GM23338 (cell line): ENCODE measurements at places on chromosomes 7 and 10.

DNA sequence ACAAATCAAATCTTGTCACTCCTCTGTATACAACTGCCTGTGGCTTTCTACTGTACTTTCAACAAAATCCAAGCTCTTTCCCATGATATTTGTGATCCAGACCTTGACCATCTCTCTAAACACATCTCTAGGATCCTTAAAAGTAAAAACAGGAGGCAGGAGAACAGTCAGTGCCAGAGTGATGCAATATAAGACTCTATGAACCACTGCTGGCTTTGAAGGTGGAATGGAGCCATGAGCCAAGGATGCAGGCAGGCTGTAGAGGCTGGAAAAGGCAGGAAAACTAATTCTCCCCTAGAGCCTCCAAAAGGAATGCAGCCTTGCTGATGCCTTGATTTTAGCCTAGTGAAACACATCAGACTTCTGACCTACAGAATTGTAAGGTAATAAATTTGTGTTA lies 45.5 kb upstream of the LRRN3 start:
- DNase-seq = peak; percentile 27

DNA sequence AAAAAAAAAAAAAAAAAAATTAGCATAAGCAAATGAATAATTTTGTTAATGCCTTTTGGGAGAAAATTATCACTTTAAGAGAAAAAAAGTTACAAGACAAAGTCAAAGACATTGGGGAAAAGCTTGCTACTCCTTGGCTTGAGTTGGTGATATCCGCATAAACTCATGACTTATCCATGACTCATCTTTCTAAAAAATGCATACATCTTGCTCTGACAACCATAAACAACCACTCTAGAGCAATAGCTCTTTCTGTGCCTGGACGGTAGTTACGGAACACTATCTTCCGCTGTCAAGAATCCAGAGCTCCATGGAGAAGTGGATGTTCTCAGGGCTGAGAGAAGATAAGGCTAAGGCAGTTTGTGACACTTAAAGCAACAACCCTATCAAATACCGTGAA lies 281.1 kb upstream of the PFKP start:
- DNase-seq = no peak

DNA sequence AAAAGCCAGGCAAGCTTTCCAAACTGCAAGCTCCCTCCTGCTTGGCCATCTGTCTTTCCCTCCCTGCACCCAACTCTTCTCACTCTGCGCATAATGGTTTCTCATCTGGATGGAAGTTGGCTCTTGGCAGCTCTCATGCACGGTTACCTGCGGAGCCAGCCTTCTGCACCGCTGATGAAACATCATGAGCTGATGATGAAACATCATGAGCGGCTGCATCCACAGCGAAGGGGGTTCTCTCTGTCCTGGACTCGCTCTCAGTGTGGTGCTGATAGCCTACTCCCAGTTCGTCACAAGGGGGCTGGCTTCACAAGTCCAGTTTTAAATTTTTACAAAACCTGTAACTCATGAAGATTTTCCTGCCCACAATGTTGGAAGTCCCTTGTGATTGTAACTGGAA lies 457.5 kb downstream of the ACTR3B start:
- no peak for DNase-seq

- no peak for DNase-seq
Observed at GRCh38 chr7:18952846-18953245, 164.6 kb downstream of the TWIST1 start.

DNA sequence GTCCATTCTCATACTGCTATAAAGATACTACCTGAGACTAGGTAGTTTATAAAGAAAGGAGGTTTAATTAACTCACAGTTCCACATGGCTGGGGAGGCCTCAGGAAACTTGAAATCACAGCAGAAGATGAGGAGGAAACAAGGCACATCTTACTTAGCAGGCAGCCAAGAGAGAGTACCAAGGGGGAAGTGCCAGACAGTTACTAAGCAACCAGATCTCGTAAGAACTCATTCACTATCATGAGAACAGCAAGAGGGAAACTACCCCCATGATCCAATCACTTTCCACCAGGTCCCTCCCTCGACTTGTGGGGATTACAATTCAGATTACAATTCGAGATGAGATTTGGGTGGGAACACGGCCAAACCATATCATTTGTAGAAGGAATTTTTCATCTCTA lies 36.3 kb downstream of the NHLRC2 start:
- peak; percentile 11 for DNase-seq

GRCh38 chr10:87608756-87609155 lies 50.9 kb upstream of the PAPSS2 start:
- DNase-seq = peak; percentile 25

GRCh38 chr10:46228563-46229071 lies 58.2 kb upstream of the ANTXRL start:
- peak; percentile 79 for DNase-seq

- DNase-seq = no peak
Observed at GRCh38 chr10:101379663-101380352, 25.8 kb downstream of the BTRC start.

DNA sequence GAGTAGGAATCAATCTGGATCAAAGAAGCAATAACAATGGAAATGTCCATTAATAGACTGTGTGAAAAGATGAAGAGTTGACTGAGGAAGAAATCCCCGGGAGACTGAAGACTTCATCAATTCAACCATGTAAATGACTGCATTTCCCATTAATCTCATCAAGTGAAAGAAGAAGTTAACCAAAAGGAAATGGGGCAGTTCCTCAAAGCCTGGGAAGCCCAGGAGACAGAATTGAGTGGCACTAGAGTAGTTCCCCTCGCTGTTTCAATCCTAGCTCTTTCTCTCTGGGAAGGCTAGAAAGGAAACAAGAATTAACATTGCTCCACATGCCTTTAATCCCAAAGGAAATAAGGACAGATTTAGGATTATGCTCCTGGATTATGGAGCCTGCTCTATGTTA lies 4.8 kb upstream of the OR6V1 start:
- DNase-seq = no peak

DNA sequence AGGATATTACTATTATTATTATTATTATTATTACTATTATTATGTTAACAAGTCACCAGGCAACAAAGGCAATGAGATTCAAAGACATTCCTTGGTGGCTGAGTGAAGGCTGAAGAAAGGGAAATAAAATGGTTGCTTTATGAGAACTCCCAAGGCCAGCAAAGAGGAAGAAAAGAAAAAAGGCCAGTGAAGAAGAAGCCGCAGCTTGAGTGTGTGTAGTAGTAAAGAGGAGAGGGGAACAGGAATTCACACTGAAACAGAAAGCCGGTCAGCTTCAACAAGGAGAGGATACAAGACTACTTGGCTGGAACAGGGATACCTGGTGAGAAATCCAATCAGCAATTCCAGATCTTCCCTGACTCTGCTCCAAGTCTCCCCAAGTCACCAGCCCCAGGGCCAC lies 42.4 kb downstream of the PLXNA4 start:
- no peak for DNase-seq

DNA sequence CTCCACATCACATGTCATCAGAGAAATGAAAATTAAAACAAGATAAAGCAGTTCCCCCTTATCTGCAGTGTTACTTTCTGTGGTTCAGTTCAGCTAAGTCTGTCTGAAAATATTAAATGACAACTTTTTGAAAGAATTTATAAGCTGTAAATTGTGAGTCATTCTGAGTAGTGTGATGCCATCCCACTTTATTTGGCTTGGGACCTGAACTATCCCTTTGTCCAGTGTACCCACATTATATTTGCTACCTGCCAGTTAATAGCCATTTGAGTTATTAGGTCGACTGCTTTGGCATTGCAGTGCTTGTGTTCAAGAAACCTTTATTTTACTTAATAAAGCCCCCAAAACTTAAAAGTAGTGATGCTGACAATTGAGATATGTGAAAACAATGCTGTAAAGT lies 804.2 kb downstream of the ANKRD7 start:
- DNase-seq = no peak

DNA sequence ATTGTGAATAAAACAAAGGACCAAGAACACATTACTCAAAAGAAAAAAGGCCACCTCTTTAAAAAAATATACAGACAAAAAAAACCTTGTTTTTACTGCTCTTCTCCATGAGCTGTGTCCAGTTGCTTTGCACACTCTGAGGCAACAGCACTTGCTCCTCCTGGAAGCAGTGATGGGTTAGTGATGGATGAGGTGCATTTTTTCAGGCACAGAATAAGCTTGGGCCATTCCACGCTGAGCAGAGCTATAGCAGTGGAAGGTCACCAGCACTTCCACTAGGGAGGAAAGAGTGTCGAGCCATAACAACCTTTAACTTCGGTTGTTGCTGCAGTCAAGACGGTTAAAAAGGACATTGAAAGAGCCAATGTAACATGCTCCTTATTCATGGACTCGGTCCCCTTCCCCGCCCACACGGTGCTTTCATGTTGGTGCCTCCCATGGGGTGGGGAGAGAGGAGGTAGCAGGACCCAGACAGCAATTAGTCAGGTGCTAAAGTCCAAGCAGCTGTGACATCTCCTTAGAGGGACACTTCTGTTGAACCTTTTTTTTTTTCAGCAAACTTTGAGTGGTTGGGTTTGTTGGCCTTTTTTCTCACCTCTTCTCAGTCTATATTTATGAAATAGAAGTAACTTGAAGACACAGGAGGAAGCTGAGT lies 136.5 kb upstream of the ADARB2 start:
- DNase-seq = no peak

- no peak for DNase-seq
Observed at GRCh38 chr7:90825779-90826178, 229.7 kb downstream of the CDK14 start.
